ENCODE measurements at places on chromosomes 1 and 21.

DNA sequence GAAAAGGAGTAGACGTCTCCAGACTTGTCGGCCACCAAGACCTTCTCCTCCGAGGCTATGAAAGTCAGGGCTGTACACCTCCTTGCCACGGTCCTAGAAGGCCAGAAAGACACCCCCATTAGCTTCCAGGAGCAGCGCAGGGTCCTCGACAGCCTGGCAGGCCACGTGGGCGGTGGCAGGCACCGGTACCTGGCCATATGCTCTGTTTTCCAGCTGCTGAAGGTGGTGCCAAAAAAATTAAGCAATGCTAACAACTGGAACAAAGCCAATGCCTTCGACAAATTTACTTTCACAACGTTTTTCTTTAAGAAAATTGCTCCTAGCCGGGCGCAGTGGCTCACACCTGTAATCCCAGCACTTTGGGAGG, 15.9 kb downstream of the WDR4 start:
- DNase-seq = no peak

- no peak for DNase-seq
Measured at GRCh38 chr1:208868554-208868953, 624.4 kb upstream of the PLXNA2 start.

GRCh38 chr1:230858918-230859729, 9.2 kb downstream of the C1orf198 start:
- no peak for DNase-seq

DNA sequence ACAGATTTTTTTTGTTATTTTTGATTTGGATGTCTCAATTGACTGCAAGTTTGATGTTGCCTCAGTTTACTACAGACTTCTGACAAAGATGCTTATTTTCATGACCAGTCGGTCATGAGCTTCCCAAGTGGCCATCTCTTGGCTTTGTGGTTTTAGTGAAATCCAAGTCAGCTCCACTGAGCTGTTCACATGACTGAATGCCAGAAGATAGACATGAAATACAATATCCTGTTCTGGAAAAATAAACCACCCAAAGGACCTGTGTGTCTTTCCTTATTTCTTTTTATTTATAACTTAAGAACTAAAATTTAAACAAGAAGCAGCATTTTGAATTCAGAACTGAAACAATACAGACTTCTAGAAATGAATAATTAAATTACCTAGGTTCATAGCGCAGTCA, 89.3 kb downstream of the HMCN1 start:
- no peak for DNase-seq

GRCh38 chr1:170340308-170340707, 191.7 kb upstream of the GORAB start:
- no peak for DNase-seq

- no peak for DNase-seq
Measured at GRCh38 chr21:36601362-36601761, 97.6 kb upstream of the SIM2 start.

All from activated CD4-positive, alpha-beta T cell treated with anti-CD3 and anti-CD28 coated beads, Interleukin-2, amount 50 U/mL, for 1 hour (primary cell).